RWPE2 (cell line): ENCODE measurements at places on chromosomes 13 and 19.

GRCh38 chr13:39890537-39890936, 235.1 kb downstream of the COG6 start:
- no peak for DNase-seq

- DNase-seq: no peak
Observed at GRCh38 chr19:58477871-58478270, 1.7 kb downstream of the ZNF446 start.

DNA sequence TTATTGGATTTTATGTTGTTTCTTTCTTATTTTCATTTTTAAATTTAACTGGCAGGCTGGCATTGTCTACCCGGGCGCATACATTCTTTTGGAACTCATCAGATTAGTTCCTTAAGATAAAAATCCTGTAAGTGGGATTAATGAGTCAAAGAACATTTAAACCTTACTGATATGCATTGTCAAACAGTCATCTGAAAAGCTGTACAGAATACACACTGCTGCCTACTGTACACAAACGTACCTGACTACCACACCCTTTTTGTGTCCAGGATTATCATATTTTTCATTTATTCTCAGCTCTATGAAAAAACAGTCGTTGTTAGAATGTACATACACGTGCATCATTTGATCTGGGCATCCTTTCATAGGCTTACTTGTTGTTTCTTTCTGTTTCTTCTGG, 358.3 kb downstream of the EFNB2 start:
- DNase-seq: no peak

GRCh38 chr19:1616875-1617274, 11.6 kb upstream of the UQCR11 start:
- DNase-seq: no peak

GRCh38 chr13:108212886-108213285, 2.5 kb downstream of the LIG4 start:
- DNase-seq: no peak

DNA sequence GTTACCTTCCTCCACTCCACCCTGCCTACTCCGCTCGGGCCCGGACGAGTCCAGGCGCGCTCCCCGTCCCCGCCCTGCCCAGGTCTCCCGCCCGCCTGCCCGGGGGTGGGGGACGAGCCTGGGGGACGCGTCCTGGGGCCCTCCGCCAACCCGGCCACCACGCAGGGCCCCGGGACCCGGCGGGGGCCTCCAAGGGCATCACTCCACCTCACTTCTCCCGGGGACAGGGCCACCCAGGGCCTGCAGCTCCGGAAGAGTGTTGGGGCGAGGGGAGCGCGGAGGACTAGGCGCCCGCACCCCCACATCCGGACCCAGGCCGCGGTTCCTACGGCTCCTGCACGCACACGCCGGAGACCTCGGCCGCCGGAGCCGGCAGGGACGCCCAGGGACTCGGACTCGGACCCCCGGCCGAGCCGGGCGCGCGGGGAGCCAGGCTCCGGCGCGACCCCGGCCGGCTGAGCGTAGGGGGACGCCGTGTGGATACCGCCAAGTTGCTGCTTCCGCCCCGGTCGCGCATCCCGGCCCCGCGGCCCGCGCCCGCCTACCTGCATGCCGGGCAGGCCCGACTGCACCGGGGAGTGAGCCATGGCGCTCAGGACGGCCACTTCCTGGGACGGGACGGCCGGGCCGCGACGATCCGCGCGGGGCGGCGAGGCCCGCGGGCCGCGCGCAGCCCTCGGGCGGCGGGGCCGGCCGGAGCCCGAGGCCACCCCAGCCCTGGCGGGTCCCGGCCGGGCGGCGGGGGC, 534 bp downstream of the STK24 start:
- no peak for DNase-seq

DNA sequence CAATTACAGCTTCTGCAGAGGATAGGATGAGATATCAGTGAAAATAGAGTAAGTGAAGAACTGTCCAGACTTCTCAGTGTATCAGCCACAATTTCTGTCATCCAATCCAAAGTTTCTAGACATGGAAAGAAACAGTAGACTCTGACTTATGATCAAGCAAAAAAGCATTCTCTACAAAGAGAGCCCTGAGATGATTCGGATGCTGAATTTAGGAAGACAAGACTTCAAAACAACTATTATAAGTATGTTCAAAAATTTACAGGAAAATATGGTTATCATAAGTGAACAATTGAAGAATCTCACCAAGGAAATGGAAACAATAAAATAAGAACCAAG, 238.2 kb upstream of the IRS2 start:
- no peak for DNase-seq

- DNase-seq: no peak
Observed at GRCh38 chr19:1923319-1923718, 17.7 kb upstream of the CSNK1G2 start.

GRCh38 chr13:25149711-25150110, 22.4 kb downstream of the AMER2 start:
- no peak for DNase-seq

DNA sequence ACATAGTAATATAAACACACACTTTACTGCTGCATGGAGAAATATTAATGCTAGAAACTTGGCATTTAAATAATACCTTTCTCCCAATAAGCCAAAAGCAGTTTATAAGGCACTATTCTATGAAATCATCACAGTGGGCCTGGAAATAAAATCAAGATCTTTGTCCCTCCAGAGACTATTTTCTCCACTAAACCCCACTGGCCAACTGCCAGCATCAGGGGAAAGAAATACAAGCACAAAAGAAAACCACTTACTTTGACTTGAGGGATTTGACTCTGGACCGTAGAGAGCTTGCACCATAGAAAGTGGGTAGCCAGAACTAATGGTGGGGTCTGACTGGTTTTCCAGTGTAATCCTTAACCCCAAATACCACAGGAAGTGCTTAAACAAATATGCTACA, 71.9 kb downstream of the DCLK1 start:
- DNase-seq: no peak

GRCh38 chr19:32750441-32751055, 31.0 kb downstream of the TDRD12 start:
- DNase-seq: no peak

DNA sequence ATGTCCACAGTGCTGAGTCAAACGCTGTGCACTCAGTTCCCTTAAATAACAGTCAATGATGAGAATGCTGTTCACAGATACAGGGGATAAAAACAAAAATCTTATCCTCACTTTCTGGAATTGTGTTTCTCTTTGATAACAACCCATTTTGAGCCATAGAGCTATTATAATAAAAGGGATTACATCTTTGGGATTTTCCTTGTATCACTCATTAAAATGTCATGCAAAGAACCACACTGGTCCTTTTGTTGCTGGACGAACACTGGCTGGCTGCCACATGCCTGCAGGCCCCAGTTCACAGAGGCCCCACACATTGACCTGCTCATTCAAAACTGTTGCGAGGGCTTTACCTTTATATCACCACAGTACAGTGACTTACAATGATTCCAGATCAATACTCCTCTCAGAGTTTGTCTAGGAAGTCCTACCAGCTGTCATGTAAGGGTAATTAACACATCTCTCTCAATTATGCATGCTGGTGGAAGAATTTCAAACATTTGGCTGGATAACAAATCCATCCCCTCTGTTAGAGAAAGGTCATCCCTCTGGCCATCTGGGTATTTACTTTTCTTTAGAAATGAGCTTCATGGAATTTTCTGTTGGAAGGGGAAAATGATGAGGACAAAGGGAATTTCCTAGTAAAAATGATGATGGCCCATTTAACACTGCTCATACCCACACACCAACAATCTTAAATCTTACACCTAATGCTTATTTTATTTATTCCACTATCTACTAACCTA, 85.9 kb downstream of the MBNL2 start:
- DNase-seq: no peak
